ENCODE measurements at places on chromosomes 2 and 18.

DNA sequence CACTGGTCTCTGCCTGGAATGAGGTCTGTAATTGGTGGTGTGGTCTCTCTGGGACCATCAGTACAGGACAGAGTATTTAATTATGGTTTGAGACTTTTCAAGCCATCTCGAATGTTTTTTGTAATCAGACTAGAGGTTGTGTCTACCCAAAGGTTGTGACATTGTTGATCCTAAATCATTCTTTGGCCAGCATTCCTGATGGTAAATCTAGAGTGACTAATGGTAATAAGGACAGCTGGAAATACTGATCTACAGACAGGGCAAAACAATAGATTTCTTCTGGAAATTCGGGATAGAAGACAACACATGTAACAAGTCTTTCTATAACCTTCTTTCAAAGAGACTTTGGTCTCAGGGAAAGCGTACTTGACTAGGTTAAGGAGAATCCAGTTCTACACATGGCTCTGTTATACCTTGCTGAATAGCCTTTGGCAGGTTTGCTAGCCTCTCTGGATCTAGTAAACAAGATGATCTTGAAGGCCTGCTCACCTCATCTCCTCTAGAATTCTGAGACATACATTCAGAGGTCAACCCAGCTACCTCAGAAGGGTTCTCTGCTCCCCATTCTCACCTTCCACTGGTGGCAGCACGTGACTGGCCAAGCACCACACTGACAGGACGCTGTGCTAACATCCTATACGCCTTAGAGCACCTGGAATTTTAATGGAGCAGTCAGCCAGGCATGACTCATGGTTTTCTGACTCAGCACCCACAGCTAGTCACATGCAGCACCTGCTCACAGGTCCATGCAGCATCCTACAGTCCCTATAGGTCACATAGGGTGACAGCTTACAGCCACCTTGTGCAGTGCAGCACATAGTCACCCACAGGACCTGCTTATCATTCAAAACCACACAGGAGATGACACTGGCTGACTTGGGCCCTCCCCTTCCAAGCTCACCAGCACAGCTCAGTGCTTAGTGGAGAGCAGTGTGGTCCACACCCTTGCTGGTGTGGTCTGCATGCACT, 12.2 kb downstream of the PLB1 start:
- peaks cover 13% of the 10 kb centered on the region for H3K36me3 ChIP-seq
- no peak for DNase-seq
- H3K4me1 ChIP-seq: no peaks in the 10 kb centered on the region
- no peak overlapping the region for H3K27ac ChIP-seq
- no peak overlapping the region for H3K4me3 ChIP-seq

DNA sequence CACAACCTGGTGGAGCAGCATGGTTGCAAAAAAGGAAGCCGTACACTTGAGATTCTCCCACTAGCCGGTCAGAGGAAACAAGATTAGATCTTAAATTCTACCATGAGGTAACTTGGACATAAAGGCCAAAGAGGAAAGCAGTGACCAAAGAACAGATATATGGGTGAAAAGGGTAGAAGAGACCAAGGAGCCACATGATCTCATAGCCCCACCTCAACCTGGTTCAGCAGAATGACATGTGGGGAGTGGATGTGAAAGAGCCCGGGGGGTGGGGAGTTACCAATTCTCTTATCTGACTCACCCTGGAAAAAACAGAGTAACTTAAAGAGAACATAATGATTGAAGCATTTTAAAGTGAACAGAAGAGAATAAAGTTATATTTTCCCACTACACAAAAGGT, 683.0 kb downstream of the DSC3 start:
- H3K36me3 ChIP-seq: no peaks in the 10 kb centered on the region
- no peaks in the 10 kb centered on the region for H3K27me3 ChIP-seq
- H3K4me3 ChIP-seq: no peak overlapping the region
- no peak overlapping the region for H3K27ac ChIP-seq

- H3K27me3 ChIP-seq: peaks cover 9% of the 10 kb centered on the region
- peaks cover 23% of the 10 kb centered on the region for H3K4me1 ChIP-seq
- H3K36me3 ChIP-seq: no peaks in the 10 kb centered on the region
- no peak overlapping the region for H3K4me3 ChIP-seq
- DNase-seq: no peak
These were observed 1.4 kb upstream of the LAPTM4A start for GRCh38 chr2:20052861-20053281.

- H3K36me3 ChIP-seq: no peaks in the 10 kb centered on the region
- no peak overlapping the region for H3K27ac ChIP-seq
- H3K4me1 ChIP-seq: peaks cover 20% of the 10 kb centered on the region
- DNase-seq: no peak
These were observed 21.1 kb downstream of the HDAC4 start for GRCh38 chr2:239379641-239380170.

DNA sequence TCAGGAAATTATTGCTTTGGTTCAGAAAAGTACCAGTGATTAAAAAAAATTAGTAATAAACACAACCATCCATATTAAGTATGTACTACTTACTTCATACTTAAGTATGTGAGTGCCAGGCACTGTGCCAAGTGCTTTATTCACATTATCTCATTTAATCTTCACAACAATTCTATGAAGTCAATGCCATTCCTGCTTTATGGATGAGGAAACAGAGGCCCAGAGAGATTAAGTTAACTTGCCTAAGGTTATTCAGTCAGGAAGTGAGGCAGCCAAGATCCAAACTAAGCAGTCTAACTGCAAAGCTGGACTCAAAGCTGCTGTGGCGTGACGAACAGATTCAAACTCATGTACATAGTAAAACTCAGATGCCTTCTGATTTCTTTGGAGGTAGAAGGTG, 22.3 kb downstream of the DTNB start:
- H3K4me3 ChIP-seq: no peak overlapping the region
- peaks cover 2% of the 10 kb centered on the region for H3K4me1 ChIP-seq
- DNase-seq: no peak
- no peaks in the 10 kb centered on the region for H3K27me3 ChIP-seq

All from naive thymus-derived CD8-positive, alpha-beta T cell (primary cell).